ENCODE measurements at places on chromosomes 3 and 15.

- DNase-seq: no peak
Observed at GRCh38 chr3:85842081-85842480, 883.3 kb downstream of the CADM2 start.

DNA sequence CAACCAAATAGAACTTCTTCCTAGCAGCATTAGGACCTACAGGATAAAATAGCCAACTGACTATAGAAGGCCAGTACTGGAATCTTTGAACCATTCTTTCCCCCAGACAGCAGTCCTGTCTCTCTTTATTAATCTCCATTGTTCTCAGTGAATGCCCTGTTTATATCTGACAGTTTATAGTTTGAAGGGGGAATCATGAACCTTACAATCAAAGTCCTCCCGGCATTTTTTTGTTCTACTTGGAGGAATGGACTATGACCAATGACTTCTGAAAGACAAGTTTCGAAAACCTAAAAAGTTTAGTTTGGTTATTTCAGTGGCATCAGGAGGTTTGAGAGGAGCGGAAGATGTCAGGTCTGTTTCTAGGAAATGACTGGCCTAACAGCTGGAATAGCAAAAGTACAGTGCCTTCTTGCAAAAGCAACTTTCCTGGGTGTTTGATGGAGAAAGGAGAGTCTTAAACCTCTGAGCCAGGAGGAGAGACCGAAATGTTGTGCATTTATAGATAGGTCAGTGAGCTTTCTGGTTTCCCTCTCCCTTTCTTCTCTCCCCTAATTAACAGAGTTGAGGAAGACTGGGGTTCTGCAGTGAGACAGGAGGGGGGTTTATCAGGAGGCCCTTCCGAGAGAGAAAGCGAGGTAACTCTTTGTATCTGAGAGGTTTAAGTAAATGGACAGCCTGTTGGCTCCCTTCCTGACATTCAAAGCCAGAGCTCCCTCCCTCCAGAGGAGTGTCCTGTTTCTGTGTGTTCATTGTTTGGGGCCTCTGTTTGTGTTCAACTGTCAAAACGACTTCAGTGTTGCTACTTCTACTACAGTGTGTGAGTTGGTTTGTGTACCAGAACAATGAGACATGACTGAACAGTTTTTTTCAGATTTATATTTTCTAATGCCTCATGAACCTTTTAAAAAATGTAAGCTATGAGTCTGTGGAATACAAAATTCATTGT, 383.0 kb upstream of the RARB start:
- DNase-seq: peak; percentile 72

DNA sequence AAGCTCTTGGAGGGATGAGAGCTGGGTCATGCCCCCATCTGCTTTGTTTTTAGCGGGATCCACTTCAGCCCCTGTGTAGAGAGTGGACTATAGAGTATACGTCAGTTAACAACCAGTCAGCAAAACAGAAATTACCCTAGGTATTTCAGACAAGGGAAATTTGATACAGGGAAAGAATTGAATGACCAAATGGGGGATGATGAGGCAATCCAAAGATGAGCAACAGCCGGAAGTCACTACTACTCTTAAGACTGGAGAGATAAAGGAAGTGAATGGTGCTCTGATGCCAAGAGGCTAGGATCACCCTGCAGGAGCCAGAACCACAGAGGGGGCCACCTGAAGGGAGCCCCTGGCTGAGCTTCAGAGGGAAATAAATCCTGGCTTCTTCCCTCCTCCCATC, 1.7 kb upstream of the GPR62 start:
- peak; percentile 68 for DNase-seq

DNA sequence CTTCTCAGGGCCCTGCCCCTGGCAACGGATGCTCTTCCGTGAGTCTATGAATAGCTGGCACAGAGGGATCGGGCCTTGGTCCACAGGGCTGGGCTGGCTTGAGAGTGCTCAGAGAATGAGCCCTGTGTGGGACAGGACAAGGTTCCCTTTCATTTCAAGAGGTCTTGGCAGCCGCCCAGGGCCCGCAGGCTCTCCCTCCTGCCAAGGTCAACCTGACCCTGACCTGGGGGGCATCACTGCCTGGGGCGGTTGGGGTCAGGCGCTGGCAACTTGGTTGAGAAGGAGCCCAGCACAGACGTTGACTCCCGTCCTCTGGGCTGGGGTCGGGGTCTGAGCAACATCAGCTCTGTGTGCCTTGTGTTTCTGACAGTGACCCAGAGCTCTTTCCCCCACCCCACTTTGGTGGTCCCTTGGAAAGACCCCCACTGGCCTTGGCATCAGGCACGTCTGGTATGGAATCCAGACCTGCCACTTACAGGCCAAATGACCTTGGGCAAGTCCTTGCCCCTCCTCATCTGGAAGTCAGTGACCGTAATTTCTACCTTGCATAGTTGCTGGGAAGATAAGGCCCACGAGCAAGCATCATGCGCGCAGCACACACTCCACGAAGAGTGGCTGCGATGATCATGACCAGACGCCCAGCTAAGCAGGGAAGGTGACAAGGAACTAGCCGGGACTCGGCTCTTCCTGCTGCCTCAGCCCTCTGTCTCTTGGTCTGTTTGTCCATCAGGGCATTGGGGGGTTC, 36.4 kb downstream of the EPHB3 start:
- DNase-seq: no peak

DNA sequence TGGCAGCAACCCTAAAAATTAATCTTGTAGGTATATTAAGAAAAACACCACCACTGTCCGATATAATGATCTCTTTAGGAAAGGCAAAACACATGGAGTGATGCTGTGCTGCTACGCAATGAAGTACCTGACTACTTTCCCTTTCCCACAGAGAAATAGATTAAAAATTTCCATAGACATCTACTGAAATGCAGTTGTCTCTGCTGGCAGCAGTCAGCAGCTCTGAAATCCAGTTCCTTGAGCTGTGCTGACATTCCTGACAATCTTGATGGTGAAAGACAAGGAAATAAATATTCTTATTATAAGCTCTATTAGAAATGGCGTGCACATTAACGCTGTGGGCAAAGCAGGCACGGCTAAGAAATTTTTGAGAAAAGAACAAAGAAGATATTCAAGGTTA, 287.6 kb downstream of the IL5RA start:
- no peak for DNase-seq

- DNase-seq: no peak
Observed at GRCh38 chr3:107313711-107314110, 63.5 kb upstream of the CCDC54 start.

DNA sequence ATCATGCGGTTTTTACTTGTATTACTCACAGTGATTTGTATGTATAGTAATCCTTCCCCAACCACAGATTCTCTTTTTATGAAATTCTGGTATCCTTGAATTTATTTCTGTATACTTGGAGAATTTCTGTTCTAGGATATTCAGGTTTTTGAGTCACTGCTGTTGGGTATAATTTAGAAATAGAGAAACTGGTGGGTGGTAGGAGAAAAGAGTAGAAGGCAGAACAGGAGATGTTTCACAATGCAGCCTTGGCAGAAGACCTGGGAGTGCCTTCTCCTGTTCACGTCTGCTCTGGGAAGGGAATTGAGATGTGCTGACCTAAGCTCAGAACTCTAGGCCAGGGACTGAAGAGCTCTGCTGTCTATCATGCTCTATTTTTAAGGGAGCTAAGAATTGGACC, 193.6 kb downstream of the EPHB1 start:
- no peak for DNase-seq

DNA sequence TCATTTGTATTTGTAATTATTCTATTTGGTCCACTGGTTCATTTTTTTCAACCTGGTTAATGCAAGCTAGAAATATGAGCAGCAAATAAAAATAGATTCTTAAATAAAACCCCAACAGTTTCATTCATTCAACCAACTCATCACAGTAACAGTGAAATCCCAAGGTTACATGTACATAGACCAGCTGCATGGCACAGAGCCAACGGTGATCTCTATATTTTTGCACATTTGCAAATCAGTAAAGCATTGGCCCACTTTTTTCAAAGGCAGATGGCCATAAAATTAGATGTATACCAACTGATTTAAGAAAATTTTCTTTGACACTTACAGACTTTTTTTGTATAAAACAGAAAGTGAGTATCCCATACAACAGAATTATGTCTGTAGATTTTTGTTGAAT, 49.3 kb downstream of the STRIT1 start:
- peak; percentile 16 for DNase-seq

GRCh38 chr3:46080124-46080968, 53.1 kb upstream of the XCR1 start:
- DNase-seq: no peak

Data from adipocyte (in vitro differentiated cells).